ENCODE measurements at places on chromosomes 3 and 15.

DNA sequence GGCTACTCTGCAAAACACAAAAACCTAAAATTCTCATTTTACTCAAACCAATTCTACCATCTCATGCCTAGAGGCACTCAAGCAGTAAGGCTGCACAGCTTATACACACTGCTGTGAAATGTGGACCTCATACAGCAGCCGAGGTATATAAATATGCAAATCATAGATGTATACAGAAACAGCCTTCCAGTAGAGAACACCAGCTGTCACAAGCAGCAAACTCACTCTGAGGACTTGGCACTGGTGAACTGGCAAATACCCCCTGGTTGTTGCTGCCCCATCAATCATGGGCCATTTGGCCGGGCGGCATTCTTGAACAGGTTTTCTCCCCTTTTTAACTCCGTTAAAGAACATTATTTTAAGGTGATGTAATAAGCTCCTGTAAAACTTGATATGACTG lies 378.0 kb downstream of the LSAMP start:
- DNase-seq: peak; percentile 31

- no peak for DNase-seq
Observed at GRCh38 chr3:38544926-38545325, 48.8 kb downstream of the EXOG start.

GRCh38 chr3:183536238-183536880 lies 19.1 kb downstream of the KLHL6 start:
- DNase-seq: no peak

DNA sequence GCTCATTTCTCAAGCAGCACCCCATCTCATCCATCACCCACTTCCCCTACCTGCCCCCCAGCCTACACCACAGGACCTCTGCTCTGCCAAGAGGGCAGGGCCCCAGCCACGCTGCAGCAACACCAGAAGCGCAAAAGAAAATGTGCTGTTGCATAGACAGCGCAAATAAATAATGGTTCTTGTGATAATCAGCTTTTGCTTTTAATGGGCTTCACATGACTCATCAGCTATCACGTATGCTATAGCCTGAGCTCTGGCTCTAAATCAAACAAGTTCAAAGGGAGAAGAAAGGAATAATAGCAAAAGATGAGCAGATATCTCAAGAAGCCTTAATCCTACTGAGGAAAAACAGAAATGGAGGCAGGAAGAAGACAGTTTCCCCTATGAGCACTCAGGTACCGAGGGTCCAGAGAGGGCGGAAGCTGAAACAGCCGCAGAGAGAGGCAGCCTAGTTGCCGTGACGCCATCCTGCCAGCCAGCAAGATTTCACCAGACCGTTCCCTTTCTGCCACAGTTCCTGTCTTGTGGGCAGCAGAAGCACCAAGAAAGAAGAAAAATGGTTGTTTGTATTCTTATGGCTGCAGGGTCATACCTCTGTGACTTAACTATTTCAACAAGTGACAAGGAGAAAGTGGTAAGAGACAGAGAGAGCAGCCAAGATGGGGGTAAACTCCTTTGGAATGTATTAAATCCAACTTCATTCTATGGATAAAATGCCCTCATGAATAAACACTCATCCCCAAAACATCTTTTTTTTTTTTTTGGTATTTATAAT lies 22.0 kb downstream of the RAB27A start:
- peak; percentile 1 for DNase-seq

DNA sequence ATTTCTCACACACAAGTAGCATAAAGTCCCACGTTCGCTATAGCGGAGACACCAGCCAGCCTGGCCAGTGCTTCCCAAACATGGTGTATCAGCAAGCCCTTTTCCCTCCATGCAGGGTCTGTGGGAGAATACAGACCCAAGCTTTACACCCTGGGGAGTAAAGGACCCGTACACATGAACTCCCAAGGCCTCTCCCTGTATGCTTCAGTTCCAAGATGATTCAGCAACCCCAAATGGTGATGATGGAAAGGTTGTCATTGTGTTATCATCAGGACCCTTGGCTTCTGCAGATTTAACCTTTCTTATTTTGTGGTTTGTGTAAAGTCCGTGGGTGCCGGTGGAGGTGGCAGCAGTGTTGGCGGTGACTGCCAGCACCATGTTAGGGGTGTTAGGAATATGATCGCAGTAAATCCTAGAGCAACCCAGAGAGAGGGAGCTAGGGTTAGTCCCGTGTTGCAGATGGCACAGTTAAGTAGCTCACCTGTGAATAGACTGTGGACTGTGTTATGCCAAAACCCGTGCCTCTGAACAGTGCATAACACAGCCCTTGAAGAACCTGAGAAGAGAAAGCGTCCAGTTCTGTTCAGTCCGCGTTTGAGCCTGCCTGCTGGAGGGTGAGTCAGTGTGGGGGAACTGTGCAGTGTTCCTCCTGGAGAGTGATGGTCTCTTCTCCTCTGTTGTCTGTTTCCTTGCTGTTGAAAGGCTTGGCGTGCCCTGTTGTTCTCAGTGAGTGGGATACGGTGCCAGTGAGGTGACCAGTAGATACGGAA lies 174.3 kb downstream of the APBA2 start:
- DNase-seq: no peak

DNA sequence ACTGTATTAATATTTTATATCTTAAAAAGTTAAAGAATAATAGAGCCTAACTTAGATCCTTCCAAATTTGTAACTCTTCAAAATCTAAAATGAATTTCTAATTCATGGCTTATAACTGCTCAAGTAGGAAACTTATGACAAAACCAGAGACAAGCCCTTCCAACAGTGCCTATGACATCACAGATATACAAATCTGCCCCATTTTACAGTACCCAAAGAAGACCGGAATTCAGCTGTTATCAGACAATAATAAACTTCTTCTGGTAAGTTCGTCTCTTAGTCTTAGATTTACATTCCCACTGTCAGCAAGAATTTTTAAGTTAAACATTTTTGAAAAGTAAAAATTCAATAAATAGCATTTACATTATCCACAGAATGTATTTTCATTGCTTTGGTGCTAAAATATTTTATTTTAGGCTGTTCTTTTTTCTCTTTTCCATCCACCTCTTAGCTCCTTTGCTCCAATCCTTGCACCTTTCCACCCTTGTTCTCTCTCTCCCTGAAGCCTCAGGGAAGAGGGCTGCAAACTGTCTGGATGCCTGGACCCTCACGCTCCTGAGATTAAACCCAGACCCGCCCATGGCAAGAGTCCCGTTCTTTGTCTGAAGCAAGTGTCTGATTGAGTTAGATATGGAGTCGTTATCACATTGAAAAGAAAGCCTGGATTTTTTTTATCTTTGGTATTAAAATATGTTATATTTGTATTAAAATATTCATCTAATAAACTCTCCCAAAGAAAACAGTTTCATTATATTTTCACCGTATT lies 312.7 kb downstream of the ZBTB20 start:
- DNase-seq: no peak

DNA sequence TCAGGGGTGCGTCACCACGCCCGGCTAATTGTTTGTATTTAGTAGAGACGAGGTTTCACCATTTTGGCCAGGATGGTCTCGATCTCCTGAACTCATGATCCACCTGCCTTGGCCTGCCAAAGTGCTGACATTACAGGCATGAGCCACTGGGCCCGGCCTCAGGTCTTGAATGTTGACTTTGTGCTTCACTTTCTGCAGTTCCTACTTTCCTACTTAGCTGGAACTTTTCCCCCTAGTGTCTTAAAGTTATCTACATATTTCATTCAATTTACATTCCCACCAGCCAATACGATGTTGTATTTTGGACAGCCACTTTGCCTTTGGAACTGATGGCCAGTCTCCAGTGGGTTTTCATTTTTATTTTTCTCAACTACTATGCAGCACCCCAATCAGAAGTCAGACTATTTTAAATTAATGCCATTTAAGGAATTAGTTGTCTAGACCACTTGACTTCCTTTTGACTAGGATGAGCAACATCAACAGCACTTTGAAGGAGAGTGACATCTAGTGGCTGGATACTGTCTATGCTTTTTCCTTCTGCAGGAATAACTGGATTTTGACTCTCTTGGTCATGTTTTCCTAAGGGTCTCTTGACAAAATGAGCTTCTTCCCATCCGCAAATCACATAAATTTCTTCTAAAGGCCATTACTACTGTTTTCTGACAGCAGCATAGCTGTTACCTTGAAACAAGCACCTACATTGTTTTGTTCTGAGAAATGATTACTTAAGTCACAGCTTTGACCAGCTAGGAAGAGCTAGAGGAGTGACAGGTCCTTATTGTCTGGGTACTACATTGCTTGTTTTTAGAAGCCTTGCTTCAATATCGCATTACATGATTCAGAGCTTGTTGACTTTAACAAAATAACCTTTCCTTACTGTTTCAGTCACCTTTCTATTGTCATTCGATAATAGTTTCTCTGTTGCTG lies 140.2 kb downstream of the ITPR1 start:
- DNase-seq: peak; percentile 82

DNA sequence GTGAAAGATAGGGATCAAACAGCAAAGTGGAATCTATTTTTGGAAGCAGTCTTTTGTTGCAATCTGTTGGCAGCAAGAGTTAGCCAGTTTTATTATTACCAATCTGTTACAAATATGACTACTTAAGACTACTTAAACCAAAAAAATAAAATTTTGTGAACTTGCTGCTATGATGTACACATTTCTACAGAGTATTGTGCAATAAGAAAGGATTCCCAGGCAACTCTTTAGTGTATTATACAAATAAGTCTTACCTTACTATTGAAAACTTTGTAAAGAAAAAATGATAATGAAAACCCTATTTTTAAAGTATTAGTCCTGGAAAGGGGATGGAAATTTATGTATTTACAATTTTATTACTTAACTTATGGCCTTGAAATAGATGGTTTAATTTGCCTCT lies 44.7 kb downstream of the CADM2 start:
- no peak for DNase-seq

- no peak for DNase-seq
Observed at GRCh38 chr3:127030508-127031412, 47.8 kb downstream of the PLXNA1 start.
